ENCODE measurements at places on chromosomes 7 and 10. TPM values are rescaled to one million over a fixed set of nuclear protein-coding genes. Genes with fewer than 3 reads are reported as not detected.

Gene CTNNA3
- polyA plus RNA-seq: 7.0 TPM

- DNase-seq: no peak
Observed at GRCh38 chr10:13453896-13454295, 74.9 kb downstream of the BEND7 start.

DNA sequence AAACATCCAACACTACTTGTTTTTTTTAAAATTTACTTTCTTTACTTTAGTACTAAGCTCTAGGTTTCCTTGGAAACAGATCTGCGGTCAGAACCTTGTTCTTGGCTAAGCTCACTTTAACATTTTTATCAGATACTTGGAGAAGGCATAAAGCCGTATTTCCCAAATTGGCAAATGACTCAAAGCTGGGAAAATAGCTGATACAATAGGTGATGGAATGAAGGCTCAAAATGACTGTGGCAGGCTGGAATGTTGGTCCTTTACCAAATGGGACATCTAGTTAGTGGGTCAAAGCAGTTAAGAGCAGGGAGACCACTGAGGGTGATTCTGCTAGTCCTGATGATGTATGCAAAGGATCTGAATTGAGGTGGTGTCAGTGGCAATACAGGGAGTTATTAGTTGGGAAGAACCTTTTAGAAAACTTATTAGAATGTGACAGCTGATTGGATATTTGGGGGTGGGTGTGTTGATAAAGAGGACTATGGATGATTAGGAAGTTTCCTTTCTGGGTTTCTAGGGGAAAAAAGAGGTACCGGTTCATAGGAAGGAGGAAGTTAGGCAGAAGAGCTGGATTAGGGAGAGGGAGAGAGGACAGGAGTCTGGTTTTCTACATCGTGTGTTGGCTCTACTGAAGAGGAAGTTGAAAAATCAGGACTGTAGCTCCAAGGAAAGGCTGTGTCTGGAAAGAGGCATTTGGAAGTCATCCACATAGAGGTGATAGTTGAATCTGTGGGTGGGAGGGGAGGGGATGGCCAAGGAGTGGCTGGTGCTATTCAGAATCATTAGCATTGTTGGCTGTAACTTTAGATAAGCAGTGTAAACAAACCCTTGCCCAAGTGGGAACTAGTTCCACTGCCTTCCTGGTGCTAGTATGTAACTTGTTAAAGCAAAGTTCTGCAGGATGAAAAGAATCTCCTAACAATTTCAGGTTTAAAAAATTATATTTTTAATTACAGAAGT lies 13.1 kb downstream of the PLCE1 start:
- DNase-seq: peak; percentile 47

- no peak for DNase-seq
Observed at GRCh38 chr10:129562487-129562886, 95.4 kb downstream of the MGMT start.

DNA sequence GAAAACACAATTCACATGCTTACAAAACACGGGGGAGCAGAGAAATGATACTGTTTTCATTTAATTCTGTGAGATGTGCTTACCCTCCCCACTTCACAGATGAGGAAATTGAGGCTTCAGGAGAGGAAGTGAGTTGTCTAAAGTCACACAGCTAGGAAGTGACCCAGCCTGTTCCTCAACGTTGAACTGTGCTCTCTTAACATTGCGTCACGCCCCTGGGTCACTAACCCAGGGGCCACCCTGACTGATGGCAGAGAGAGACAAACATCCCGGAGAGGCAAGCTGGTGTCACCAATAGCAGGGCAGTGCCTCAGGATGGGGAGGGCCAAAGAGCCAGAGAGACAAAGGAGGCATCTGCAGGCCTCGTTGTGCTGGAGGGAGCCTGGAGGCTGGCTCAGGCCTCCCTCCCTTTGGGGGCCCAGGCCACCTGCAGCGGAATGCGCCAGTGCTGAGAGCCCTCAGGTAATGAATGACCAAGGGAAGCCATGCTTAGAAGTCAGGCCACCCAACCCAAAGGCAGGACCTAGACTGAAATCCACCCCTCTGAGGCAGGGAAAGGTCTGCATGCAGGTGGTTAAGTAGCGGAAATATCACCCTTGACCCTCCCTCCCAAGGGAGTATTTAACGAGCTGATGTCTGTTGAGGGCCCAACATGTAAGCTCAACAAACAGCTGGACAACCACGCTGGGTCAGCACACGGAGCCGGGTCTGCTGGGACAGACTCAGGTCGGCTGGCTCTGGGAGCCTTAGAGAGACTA lies 81.3 kb downstream of the C10orf105 start:
- no peak for DNase-seq

GRCh38 chr7:39406467-39406866 lies 159.7 kb upstream of the YAE1 start:
- no peak for DNase-seq

Measured in muscle of back (tissue), 13 donors.